Posterior cingulate gyrus (tissue), 11 donors: ENCODE measurements at places on chromosomes 16 and 17.

GRCh38 chr16:3804426-3805016 is 76.0 kb downstream of the CREBBP start:
- no peak for DNase-seq

- DNase-seq, result no peak
Observed at GRCh38 chr17:6524520-6524919, 31.8 kb downstream of the PITPNM3 start.

DNA sequence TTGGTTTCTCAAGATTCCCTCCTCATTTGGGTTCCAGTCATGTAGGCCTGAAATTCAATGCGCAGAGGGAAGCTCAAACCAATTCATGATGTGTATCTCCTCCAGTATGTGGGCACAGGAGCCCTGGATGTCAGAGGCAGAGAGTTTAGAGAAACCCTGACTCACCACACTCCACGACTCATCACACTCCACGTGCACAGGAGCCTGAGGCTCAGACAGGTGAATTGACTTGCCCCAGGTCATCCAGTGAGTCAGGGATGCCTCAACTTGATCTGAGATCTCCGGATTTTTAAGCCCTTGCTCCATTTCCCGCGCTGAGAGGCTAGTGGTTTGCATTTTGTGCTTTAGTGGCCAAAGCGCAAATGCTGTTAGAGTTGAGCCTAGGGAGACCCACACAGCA is 183.9 kb downstream of the HAPSTR1 start:
- DNase-seq, result no peak

DNA sequence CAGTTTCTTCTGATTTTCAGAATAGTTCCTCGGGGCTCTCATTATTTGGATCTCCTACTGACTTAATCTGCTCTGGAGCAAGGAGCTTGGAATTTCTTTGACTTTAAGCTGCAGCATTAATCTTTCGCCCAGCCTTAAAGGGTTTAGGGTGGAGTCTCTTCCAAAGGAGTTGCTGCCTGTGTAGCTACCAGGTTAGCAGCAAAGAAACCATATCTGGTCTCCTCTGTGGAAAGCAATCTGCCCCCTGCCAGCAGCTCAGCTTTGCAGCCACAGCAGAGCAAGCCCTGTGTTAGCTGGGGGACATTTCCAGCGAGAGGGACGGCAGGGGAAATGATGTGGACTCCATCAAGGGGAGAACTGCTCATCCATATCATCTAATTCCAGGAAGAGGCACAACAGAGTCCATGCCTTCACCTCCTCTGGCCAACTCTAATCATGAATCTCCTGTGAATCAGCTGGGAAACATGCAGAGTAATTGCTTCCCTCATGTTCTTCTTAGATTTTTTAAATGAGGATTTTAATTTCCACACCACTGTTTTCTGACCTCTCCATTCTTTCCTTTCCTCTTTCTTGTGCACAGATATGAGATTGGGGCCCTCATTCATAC is 827.6 kb upstream of the CA10 start:
- DNase-seq, result no peak

DNA sequence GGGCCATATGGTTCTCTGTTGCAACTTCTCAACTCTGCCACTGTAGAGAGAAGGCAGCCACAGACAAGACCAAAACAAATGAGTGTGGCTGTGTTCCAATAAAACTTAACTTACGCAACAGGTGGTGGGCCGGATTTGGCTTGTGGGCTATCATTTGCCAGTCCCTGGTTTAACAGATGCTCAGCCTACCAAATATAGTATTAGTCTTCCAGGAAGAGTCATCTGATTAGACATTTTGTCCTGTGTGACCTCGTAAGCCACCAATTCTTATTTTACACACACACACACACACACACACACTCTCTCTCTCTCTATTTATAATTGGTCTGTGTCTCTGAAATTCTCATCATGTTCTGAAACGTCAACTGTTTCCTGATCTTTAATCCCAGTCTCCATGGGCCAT is 245.9 kb downstream of the XYLT1 start:
- DNase-seq, result no peak

- DNase-seq, result no peak
Observed at GRCh38 chr17:32976605-32977004, 15.0 kb upstream of the SPACA3 start.

DNA sequence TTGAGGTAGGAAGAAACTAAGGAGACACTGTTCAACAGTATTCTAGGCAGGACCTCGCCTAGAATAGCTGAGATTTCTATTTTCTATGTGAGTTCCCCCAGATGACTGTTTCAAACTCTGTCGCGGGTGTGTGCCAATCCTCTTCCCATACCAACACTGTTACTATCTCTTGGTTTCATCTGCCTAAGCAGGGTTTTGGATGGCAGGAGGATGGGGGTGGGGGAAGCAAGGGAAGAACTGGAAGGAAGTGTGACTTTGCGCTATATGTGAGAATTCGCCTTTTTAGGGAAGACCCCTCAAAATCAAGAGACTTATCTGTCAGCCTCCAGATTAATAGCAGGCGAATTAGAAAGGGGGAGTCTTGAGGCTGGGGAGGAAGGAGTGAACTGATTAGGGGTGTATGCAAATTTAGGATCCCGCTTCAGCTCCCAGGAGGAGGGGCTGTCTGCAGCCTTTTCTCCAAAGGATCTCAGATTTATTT is 521 bp upstream of the G6PC3 start:
- no peak for DNase-seq
